ENCODE measurements at places on chromosomes 7 and 10. TPM values are rescaled to one million over a fixed set of nuclear protein-coding genes. Genes with fewer than 3 reads are reported as not detected.

DNA sequence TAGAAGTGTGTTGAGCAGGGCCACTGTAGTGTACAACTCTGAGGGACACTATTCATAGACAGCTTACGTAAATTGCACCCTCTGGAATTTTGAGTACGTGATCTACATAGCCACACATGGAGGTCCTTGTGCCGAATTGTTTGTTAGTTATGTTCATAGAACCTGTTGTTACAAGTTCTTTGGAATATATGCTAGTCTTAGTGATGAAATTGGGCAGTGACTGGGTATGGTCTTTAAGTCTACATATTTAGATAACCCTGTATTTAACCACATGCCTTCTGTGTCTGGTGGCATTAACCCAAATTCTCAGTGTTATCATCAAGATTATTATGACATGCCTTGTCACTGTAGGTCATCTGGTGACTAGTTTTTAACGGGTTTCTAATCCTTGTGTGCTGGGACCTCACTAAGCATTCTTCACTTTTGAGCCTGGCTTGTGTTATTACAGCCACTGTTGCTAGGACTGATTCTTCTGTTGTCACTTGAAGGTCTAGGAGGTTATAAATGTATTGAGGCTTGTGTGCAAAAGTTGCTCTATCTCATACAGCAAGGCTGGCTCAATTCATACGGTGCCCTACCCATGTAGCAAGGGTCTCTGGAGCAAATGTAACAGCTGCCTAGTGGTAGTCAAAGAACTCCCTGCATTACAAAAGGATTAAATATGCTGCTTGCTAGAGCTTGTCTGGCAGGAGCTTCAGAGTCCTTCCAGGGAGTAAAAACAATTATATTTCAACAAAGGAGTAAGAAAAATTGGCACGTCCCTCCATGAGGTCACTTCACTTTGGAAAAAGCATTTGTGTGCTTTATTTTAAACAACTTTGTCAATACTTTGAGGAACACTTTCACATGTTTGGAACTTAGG is 65.4 kb downstream of the CDK14 start:
- DNase-seq, result peak; percentile 81

The POU6F2 gene
- total RNA-seq, result 0.09 TPM

GRCh38 chr7:35036361-35037171 is 719 bp downstream of the DPY19L1 start:
- peak; percentile 64 for DNase-seq

DNA sequence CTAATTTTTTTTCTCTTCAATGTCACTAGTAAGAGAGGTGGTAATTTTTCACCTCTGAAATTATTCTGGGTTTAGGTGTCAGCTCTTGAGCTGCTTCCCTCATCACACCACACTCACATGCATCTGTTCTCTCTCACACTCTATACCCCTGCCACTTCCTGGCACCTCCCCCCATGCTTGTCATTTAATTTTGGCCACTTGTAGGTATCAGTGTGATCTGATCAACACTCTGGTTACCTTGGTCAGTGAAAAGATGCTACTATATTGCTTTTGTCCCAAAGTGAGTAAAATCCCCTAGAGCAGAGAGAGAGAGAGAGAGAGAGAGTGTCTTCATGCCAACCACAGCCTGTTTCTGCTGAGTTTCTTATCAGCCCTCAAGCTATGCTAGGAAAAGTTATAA is 42.5 kb downstream of the STK17A start:
- DNase-seq, result no peak

The SPDYE2B gene
- not detected for total RNA-seq

The CFAP70 gene
- total RNA-seq, result 1.3 TPM
